Effector memory CD8-positive, alpha-beta T cell (primary cell): ENCODE measurements at places on chromosomes 16 and 17.

DNA sequence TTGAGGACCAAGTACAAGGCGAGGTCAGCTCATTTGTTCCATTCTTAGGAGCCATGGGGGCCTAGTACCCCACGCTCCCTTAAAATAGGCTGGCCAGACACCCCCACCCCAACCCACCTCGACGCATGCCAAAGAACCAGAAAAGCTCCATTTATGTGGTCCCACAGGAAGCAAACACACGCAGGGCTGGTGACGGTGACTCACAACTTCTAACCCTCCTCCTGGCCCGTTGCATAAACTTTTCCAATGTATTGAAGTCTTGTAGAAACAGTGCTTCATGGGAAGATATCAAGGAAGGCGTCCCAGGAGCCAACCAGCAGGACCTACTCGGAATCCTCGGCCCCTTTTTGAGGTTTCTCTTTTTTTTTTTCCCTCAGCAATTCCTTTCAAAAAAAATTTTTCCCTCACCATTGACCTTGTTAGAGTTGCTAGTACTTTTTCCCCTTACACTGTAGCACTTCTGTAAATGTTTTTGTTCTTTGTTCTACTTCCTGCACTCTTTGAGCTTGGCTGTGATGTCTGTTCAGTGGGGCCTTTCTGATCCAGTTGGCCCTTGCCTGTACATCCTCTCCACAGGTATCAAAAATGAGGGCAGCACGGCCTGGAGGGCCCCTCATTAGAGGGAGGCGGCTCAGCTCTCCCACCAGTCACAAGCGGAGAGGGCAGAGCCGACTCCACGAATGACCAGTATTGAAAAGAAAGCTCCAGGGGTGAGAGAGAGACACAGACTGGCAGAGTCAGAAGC lies 208.3 kb downstream of the RGS9 start:
- no peak for DNase-seq

GRCh38 chr16:27645396-27645795 lies 95.5 kb downstream of the KATNIP start:
- no peak for DNase-seq

- no peak for DNase-seq
These were observed 37.2 kb downstream of the ABR start for GRCh38 chr17:1142561-1142971.

DNA sequence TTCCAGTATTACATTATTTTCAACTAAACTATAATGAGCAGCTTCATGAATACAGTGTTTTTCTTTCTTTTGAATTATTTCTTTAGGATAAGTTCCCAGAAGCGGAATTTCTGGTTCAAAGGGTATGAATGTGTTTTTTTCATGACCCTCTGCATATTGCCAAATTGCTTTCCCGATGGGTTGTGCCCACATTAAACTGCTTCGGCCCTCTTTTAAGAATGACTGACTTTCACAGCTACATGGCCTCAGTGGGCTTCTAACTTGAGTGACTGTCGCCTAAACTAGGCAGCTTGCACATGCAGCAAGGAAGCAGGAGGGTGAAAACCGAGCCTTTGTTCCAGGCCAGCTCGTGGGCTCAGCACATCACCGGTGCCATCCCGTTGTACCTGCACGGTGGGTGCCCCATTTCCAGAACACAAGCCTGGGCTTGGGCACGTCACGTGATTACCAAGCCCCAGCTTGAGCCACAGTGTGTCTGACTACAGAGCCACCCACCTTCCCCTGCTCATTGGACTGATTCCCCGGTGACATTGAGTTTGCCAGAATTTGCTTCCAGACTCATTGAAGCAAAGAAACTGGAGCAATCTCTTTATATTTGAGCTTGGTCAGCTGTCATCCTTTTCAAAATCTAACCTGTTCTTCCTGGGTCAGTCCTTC lies 112.8 kb downstream of the CLEC16A start:
- no peak for DNase-seq

DNA sequence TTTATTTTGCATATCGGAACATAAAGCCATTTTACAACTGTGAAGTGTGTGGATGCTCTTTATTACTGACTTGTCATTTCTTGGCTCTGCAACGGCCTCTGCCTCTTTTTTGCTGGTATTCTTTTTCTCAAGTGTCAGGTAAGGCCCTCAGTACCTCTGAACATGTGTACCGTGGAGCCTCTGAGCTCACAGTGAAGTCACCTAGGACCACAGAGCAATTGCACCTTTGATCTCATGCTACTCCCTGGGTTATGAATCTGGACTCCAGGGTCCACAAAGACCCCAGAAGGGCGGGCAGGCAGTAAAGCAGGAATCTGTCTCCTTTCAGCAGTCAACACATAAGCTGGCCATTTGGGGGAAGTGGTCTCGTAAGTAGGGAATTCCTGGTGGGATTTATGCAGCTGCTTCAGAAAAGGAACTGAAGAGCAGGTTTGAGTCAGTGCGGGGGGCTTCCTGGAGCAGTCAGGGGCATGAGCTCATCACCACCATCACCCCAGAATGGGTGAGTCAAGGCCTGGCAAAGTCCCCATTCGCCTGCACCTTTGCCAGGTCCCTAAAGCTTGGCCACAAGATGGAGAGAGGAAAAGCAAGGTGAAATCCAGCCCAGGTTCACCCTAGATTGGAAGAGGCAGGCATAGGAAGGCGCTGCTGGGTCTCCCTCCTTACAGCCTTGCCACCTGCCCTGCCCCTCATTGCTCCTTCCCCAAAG lies 33.0 kb downstream of the TBX4 start:
- no peak for DNase-seq

DNA sequence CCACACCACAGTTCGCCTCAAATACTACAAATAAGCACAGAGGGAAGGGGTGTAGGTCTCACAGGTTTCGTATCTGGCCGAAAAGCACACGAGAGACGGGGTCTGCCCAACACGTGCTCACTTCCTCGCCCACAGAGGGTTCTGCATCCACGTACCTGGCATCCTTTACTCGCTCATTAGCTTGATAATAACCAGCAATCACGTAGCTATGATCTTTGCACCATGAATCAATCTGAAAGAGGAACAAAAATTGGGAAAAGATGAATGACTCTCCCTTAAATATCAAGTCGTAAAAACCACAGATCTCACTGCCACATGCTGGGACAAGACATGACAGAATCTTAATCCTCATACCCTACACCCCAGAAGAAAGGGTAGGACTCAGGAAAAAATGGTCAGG lies 10.5 kb downstream of the EMC8 start:
- DNase-seq: no peak

GRCh38 chr16:62475573-62475972 lies 439.3 kb upstream of the CDH8 start:
- no peak for DNase-seq

- peak; percentile 63 for DNase-seq
These were observed 671 bp downstream of the DGKE start for GRCh38 chr17:56834380-56835263.

- no peak for DNase-seq
These were observed 3.2 kb downstream of the DLG4 start for GRCh38 chr17:7216242-7217112.

- no peak for DNase-seq
These were observed 478.8 kb upstream of the CDH11 start for GRCh38 chr16:65600629-65601028.

GRCh38 chr16:66168777-66169176 lies 197.7 kb upstream of the CDH5 start:
- no peak for DNase-seq

- no peak for DNase-seq
These were observed 74.9 kb upstream of the ZFHX3 start for GRCh38 chr16:73122604-73123391.

- no peak for DNase-seq
These were observed 4.6 kb upstream of the STARD3 start for GRCh38 chr17:39632153-39632941.

- DNase-seq: no peak
These were observed 77.1 kb downstream of the WWP2 start for GRCh38 chr16:69839240-69839688.

- DNase-seq: peak; percentile 79
These were observed 792 bp upstream of the RAC3 start for GRCh38 chr17:82030470-82031302.

- no peak for DNase-seq
These were observed at the start of gene MEFV for GRCh38 chr16:3256146-3256865. Gene MEFV (minus strand): TSS chr16:3256633. CDS start chr16:3256587, 46 bp downstream.

DNA sequence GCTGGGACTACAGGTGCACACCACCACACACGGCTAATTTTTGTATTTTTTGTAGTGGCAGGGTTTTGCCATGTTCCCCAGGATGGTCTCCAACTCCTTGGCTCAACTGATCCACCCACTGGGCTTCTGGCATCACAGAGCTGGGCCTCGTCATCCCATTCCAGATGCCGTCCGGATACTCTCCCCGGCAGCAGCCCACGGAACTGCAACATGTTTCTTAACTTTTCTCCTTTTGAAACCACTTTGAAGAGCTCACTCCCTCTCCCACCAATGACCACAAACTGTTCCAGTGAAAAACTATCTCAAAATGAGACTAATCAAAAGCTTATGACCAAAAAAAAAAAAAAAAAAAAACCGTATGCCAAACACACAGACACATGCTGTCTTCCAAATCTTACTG lies 17.6 kb downstream of the PEMT start:
- no peak for DNase-seq

- no peak for DNase-seq
These were observed 500.4 kb upstream of the PSMD7 start for GRCh38 chr16:73796241-73796640.

DNA sequence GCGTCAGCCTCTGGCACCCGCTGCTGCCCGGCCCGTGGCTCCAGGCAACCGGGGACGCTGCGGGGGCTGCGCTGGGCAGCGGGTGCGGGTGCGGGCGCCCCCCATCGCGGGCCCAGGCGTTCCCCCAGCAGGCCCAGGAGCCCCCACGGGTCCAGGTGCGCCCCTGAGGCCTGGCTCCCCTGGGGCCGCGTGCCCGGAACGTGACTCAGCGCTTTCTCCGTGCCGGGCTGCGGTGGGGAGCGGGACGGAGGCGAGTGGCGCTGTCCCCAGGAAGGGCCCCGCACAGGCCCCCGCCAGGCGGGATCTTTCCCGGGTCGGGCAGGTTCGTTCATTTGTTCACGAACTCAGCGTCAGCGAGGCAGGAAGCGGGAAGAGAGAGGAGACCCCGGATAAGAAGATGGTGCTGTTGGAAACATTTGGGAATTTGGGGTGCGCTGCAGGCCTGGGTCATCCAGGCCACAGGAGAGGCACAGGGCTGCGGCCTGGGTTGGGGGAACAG lies 18.4 kb upstream of the EXOC7 start:
- no peak for DNase-seq

- no peak for DNase-seq
These were observed 54.1 kb downstream of the IGF2BP1 start for GRCh38 chr17:49051269-49051668.

DNA sequence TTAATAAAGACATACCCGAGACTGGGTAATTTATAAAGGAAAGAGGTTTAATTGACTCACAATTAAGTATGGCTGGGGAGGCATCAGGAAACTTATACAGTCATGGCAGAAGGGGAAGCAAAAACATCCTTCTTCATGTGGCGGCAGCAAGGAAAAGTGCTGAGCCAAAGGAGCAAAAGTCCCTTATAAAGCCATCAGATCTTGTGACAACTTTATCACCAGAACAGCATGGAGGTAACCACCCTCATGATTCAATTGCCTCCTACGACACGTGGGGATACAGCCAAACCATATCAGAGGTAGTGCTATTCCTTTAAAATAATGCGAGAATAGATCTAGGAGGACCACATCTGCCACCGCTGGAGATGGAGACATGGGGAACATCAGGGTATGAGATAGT lies 9.0 kb downstream of the C16orf54 start:
- DNase-seq: no peak

GRCh38 chr17:14760719-14761411 lies 460.0 kb downstream of the HS3ST3B1 start:
- DNase-seq: no peak

DNA sequence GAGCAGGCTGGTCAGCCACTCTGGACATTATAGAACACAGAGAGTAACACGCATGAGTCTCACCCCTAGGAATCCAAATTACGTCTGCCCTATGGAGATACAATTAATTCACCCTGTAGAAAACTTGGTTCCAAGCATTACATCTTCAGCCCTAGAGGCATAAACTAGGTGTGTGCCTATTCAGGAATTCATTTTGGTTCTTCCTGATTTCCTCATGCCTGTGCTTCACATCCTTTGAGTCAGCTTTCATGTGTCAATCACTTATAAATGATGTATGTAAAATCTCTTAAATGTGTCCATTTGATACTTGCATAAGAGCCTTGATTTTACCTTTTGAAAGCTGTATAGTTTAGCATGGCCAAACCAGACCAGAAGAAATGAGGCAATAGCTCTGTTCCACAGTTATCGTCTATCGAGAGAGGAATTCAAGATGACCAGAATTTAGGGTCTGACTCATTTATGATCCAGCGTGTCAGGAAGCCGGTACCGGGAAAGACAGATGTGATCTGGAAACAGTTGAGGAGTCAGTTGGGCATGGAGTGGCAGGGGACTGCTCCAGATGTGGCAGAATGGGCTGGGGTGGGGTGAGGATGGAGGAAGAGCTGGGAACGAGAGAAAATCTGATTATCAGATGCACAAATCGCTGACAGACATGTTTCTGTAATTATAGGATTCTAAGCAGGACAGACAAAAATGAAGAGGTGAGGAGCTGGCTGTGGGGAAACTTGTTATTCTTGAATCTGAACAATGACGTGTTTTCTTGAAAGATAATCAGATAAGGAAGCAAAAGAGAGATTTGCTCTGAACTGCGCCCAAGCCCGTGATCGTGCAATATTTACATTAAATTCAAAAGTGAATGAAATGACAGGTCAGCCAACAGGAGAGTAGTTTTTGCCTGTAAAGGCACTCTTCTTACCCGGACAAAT lies 76.7 kb downstream of the C16orf95 start:
- DNase-seq: no peak

- no peak for DNase-seq
These were observed 102.3 kb downstream of the FOXL1 start for GRCh38 chr16:86680661-86681030.

DNA sequence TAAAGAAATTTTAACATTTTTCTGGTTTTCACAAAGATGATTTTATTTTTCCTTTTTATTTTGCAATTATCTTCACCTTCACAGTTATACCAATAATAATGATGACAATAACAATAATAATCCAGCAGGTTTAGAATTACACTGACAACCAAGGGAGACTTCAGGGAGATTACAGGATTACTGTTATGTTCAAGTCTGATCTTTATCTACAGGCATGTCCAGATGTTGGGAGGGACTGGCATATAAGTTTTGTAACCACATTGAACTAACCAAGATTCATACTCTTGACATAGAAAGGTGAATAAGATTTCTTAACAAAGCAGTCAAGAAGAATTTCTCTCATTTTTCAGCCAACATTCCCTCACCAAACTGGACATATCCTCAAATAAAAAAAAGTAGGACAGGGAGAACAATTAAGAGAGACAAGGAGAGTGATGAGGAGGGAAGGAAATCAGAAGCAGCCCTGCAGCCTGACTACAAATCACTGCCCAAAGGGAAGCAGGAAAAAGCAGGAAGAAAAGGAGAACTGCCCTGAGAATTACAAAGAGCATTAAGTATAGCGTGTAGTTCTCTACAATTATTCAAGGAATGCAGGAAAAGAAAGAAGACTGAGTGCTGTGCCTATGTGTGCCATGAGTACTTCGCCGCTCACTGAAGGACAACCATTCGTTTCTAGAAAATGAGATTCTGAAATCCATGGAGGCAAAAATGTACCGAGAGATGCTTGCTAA lies 155.7 kb upstream of the C17orf78 start:
- no peak for DNase-seq

- DNase-seq: no peak
These were observed 338.1 kb downstream of the SEC14L1 start for GRCh38 chr17:77478899-77479298.
